ENCODE measurements at places on chromosomes 1 and 21.

- no peak for DNase-seq
Observed at GRCh38 chr1:230173187-230173975, 106.3 kb downstream of the GALNT2 start.

GRCh38 chr1:36782085-36782484, 252.2 kb downstream of the GRIK3 start:
- no peak for DNase-seq

DNA sequence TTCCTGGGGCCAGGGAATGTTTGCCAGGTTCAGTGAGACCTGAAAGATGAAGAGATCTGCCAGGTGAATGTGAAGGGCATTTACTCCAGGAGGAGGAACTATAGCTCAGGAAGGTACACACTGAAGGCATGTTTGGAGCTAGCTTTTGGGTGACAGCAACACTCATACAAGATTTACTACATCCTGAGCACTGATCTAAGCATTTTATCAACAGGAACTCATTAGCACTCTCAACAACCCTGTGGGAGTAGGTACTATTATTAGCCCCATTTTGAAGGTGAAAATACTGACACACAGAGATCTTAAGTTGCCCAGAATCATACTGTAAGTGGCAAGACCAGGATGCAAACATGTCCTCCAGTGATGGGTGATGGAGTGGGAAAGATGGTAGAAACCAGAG, 6.7 kb downstream of the GADD45A start:
- no peak for DNase-seq

DNA sequence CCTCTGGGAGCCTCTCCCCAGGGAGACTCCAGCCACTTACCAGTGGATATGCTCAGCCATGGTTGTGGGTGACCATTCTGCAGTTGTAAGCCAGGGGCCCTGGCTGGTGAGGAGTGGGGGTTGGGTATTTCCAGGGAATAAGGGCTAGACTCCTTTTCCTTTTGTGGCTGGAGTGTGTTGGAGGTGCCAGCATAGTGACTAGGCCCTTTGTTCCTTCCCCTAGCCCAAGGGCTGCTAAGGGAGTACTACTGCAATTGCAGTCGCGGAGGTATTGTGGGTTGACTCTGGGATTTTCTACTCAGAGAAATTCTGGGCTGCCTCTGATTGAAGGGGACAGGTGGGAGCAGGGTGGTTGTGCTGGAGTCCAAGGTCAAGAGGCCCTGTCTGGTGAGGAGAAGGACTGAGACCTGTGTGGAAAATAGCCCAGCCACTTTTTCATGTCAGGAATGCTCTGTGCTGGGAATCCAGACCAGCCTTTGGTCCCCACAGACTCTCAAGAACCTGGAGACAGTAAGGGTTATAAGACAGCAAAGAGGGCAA, 43.1 kb downstream of the MROH9 start:
- no peak for DNase-seq

DNA sequence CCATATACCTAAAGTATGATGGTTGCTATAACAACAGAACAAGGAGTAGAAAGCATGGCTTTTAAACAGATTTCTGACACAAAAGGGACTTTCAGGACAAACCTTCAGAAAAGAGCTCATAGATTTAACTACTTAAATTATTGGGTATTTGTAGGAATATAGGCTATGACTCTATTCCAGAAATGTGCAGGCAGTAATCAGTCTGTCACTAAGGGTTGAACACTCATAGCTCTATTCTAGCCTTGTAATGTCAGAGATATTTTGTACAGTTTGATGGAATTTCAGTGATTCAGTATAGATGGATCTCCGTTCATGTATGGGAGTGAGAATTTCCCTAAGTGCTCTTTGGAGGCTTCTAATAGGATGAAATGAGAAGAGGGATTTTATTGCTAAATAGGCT, 82.8 kb downstream of the EXTL2 start:
- DNase-seq = no peak

DNA sequence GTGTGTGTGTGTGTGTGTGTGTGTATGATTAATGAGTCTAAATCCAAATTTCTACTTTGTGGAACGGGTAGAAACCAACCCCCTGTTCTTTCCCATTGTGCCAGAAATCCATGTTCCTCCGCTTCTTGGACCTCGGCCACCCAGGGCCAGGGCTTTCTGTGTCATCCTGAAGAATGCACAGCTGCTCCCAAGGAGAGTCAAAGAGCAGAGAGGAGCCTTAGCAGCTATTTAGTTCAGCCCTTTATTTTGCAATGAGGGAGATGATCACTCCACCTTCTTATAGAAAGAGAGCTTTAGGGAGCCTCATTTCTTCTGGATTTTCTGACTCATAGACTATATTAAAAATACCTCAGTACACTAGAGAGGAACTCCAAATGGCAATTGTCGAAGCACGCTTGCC, 489.3 kb upstream of the VAMP3 start:
- DNase-seq = no peak

DNA sequence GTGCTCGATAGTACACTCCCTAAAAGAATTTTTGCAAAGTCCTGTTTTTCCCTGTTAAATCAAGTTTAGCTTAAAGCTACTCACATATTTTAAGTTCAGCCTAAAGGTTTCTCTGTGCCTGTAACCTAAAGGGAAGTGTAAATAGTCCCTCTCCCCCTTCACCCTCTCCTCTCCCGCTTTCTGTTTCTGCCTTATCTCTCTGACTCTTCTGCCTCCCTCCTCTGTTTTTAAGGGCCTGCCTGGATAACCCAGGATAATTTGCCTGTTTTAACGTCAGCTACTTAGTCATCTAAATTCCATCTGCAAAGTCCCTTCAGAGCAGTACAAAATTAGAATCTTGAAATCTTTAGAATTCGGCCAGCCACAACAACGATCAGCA, 92.6 kb downstream of the NID1 start:
- DNase-seq = peak; percentile 41

GRCh38 chr1:53068314-53069099, 6.5 kb downstream of the PODN start:
- DNase-seq = no peak

DNA sequence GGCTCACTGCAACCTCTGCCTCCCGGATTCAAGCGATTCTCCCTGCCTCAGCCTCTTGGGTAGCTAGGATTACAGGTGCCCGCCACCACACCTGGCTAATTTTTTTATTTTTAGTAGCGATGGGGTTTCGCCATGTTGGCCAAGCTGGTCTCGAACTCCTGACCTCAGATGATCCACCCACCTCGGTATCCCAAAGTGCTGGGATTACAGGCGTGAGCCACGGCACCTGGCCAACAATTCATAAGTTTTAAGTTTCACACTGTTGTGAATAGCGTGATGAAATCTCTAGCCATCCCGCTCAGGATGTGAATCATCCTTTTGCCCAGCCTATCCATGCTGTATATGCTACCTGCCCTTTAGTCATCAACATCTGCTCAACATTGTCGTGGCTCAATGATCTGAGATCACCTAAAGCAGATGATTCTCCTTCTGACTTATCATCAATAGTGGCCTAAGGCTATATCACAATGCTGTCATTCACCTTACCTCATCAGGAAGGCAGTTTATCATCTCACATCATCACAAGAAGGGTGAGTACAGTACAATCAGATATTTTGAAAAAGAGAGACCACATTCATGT, 2.6 kb downstream of the PFDN2 start:
- DNase-seq = peak; percentile 22

DNA sequence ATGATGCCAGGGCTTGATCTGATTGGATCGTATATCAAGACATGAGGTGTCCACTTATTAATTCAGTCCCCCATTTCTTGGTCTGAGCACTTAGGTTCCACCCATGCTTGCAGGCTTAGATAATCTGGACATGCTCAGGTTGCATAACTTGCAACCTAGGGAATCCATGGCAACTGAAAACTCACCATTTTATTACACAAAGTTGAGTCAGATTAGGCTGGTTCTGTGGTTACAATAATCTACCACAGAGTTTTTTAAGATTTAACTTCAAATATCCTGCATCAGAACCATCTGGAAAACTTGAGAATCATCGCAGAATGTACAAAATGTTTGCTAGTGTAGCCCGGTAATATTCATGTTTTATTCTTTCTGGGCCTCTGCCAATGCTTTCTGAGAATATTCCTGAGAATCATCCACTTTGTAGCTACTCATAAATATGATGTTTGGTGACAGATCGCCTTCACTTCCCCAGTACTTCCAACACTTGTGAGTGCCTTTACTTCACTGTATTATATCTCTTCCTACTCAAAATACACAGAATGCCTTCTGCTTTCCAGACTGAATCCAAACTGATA, 707.2 kb upstream of the ADAMTS5 start:
- DNase-seq = no peak

DNA sequence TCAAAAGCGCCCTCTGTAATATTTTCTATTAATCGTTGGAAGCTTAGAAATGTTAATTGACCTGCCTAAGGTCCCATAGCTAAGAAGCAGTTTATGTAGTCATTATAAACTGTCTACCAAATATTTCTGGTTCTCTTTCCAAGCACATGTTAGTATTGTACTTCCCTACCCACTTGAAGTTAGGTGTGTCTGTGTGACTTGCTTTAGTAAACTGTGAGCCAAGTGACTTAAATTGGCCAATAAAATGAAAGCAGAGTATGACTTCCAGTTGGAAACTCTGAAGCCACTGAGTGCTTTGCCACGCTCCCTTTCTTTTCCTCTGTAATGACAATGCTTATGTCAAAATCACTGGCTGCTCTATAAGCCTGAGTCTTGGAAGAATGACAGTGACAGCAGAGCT, 20.6 kb upstream of the ADAMTS1 start:
- DNase-seq = no peak

Data from common myeloid progenitor, CD34-positive (primary cell).